ENCODE measurements at places on chromosomes 16 and 17.

- DNase-seq, result no peak
Measured at GRCh38 chr16:66052745-66053144, 313.7 kb upstream of the CDH5 start.

DNA sequence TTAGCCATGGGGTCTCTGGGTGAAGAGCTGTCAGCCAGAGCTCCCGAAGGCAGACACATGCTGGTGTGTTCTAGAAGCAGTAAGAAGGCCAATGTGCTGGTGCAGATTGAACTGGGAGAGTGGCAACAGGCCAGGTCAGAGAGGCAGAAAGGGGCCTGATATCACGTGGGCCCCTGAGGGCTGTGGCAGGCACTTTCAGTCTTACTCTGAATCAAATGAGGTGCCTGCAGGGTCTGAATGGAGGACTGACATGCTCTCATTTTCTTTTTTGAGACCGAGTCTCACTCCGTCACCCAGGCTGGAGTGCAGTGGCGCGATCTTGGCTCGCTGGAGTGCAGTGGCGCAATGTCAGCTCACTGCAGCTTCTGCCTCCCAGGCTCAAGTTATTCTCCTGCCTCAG is 293.8 kb downstream of the ABCC12 start:
- DNase-seq, result no peak

GRCh38 chr17:76830987-76831715 is 37.1 kb upstream of the MGAT5B start:
- no peak for DNase-seq

GRCh38 chr17:54967621-54968261 is 713 bp downstream of the COX11 start:
- DNase-seq, result no peak

DNA sequence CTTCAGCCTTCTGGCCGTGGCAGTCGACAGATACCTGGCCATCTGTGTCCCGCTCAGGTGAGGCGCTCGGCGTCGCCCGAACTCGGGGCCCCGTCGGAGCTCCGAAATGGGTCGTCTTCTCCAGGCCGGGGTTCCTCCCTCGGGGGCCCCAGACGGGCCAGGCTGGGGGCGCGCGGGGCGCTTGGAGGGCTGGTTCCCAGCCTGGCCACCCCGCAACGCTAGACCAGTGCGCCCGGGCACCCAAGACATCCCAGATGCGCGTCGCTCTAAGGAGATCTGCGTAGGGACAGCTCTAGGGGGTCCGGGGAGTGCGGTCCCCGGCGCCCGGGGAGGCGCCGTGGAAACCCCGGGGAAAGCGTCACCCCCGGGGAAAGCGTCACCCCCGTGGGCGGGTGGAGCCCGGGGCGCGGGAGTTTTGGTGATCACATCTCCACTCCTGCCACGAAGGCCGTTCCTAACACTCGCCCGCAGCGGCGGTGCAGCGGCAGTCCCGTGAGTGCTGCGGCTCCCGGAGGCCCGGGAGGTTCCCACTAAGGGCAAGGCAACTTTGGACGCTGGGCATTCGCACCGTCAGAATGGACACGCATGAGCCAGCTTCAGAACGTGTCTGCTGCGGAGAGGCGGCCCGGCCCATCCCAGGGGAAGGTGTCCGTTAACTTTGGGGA is 729 bp downstream of the ADORA2B start:
- DNase-seq, result no peak

GRCh38 chr17:77119668-77120301 is 21.0 kb upstream of the SEC14L1 start:
- DNase-seq, result no peak

DNA sequence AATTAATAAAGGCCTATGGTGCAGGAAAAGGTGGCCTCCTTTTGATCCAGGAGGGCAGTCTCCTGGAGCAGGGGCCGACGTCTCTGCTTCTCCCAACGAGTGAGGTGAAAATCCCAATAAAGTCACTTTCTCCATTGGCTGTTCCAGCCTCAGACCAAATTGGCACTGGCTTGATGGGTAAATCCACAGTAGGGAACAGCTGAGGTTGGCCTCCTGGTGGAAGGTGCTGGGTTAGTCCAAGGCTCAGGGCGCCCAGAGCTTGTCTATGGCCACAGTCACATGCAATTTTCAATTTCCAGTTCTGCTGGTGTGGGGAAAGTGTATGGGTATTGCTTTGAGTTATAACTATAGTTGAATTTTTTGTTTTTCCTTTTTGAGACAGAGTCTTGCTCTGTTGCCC is 79.0 kb downstream of the NETO2 start:
- no peak for DNase-seq

- DNase-seq, result no peak
Measured at GRCh38 chr16:55842369-55843104, 9.6 kb upstream of the CES1 start.

GRCh38 chr16:56817938-56818337 is 47.1 kb upstream of the SLC12A3 start:
- no peak for DNase-seq

DNA sequence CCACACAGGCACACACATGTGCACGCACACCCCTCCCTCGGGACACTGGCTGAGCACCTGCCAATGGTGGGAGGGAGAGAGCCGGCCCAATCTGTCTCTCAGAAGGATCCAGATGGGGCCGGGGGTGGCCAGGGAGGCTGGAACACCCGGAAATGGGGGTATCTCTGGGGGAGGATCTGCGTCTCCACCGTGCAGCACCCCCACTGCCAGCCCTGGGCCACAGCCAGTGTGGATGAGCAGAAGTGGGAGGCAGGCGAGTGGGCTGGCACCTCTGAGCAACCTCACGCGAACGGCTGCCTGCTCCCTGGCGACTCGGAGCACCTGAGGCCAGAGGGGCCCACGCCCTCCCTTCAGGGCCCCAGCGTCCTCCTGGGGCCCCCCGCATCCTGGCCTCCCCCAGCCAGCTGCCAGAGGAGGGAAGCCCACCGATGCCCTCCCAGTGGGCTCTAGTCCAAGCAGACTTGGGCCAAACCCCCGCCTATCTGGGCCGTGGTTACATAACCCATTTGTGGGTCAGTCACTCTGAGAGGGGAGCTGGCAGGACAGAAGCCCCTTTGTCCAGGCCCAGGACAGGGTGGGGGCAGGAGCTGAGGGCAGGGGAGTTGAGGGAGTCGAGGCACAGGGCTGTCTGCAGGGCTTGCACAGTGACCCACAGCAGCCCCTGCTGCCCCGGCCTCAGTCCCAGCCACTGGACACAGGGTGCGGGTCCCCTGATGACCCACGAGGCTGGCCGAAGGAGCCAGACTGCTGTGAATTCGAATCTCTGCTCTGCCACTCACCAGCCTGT is 5.6 kb downstream of the CASKIN1 start:
- DNase-seq, result no peak

DNA sequence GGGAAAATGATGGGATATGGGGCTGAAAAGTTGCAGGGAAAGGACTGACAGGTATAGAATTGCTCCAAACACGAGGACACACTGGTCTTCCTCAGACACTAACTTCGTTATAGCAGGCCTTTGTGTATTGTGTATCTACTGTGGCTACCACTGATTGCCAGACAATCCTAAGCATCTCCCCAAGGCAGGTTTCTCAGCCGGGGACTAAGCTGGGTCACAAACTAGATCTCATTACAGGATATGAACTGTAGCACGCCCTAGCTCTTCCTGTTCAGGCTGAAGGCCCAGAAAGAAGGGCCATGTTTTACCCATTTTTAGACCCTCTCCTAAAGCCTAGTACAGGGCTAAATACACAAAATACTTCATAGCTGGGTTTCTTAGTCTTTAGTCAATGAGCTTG is 5.1 kb upstream of the RANGRF start:
- DNase-seq, result no peak

DNA sequence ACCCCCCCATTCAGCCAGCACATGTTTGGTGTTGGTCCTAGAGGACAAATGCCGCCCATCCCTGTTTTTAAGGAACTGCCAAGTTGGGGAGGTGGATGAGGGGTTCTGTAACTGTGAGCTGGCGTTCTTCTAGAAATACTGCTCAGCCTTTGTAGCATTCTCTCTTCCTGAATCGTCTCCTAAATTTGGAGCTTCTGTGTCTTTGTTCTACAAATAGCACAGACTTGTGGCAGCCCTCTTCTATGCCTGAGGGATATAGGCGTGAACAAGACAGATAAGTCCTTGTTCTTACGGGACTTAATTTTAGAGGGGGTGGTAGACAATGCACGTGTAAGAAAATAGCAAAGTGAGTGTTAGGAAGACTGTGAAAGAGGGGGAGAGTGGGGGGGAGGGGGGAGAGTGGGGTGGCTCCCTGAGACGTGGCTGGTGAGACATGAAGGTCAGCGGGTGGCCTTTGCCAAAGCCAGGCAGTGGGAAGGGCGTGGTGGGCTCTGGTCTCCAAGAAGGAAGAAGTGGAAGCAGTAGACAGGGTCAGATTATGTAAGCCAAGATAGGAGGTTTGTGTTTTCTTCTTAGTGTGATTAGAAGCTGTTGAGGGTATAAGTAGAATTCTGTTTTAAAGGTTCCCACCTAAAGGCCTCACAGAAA is 9.9 kb downstream of the MFSD11 start:
- DNase-seq, result no peak

- DNase-seq, result no peak
Measured at GRCh38 chr17:8062807-8063483, 24.1 kb downstream of the ALOX15B start.

DNA sequence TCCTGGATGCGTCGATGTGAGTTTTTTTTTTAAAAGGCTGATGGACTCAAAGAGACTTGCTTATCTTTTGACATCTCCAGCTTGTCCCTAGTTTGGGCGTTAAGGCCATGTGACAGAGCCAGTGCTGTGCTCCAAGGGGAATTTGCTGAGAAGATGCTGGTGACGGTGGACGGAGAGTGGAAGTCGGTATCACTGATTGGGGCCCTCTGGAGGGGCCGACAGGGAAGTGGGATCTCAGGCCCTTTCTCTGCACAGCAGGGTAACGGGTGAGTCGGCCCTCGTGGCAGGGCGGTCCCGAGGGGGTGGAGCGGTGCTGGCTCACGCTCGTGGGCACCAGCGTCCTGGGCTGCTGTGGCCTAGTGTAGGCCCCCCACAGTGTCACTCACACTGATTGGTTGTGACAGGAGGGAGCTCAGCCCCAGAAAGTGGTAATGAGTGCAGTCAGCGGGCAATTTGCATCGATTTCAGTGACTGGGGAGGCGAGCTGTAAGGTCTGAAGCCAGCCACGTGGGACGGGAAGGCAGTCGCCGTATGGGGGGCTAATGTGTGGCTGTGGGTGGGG is 91.3 kb downstream of the TBC1D16 start:
- DNase-seq, result no peak

- no peak for DNase-seq
Measured at GRCh38 chr16:25078386-25078978, 33.1 kb upstream of the LCMT1 start.

DNA sequence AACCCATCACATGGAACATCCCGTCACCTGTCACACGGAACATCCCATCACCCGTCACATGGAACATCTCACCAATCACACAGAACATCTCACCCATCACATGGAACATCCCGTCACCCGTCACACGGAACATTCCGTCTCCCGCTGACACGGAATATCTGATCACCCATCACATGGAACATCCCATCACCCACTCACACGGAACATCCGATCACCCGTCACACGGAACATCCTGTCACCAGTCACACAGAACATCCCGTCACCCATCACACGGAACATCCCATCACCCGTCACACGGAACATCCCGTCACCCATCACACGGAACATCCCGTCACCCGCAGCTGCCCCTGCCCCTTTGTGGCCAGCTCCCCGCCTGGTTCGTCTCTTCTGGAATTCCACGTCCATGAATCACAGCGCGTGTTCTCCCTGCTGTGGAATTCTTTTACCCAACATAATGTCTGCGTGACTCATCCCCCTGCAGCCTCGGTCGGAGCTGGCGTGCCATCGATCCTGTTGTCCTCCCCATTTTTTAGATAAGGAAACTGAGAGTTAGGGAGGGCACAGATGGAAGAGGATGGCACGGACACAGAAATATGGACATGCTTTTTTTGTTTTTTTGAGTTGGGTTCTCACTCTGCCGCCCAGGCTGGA is 5.6 kb downstream of the CPNE7 start:
- no peak for DNase-seq

GRCh38 chr16:81448154-81449131 is 3.8 kb downstream of the CMIP start:
- DNase-seq, result no peak

DNA sequence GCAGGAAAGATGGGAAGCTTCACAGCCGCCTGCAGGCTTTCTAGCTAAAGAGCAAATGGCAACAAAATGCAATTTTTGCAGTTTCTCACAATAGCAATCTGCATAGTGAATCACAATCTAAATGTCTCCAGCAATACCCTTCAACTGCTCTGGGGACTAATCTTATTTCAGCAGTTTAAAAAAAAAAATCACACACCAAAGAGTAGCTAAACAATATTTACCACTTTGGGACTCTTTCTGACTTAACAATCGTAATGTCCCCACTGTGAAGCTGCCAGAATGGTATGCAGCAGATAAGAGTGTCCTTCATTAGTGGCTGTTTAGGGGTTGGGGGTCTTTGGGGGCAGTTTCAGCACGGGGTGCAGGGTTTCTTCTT is 9.8 kb downstream of the CPPED1 start:
- no peak for DNase-seq

DNA sequence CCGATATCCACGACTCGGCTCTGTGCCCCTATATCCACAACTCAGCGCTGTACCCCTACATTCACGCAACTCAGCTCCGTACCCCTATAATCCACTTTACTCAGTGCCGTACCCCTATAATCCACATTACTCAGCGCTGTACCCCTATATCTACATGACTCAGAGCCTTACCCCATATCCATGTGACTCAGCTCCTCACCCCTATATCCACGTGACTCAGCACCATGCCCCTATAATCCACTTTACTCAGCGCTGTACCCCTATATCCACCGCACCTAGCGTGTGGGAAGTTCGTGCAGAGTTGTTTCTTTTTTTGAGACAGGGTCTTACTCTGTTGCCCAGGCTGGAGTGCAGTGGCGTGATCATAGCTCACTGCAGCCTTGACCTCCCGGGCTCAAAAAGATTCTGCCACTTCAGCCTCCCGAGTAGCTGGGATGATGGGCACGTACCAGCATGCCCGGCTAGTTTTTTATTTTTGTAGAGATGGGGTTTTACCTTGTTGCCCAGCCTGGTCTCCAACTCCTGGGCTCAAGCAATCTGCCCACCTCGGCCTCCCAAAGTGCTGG is 17.4 kb downstream of the CYB5D2 start:
- DNase-seq, result no peak

DNA sequence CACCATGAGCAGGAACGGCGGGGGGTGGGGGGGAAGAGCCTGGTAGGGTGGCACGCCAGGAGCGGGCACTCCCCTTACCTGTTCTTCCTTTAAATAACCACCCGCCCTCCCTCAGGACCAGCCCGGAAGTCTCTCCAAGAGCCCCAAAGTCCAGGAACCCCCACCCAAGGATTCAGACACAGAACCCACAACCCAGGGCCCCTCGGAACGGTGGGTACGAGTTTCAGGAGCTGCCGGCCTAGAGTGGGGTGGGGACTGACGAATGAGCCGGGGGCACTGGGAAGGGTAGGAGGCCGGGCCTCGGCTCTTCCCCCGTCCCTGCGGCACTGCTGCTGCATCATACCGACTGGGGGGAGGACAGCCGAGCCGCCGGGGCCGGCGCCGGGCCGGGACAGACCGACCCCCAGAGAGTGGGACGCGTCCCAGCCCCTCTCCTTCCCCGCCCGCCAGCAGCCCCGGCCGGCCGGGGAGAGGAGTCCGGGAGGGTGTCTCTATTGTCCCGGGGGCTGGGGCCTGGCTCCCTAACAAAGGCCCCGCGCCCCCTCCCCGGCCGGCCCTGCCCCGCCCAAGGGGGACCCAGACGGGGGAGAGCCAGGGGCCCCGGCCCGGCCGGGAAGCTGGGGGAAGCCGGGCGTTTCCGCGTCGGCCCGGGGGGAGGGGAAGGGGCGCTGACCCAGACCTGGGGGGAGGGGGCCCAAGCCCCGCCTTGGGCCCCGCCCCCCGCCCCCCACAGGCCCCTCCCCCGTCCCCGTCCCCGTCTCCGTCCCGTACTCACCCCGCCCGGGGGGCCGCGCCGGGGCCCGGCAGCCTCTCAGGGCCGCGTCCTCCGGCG is 747 bp downstream of the ATXN7L3 start:
- DNase-seq, result peak; percentile 61

- DNase-seq, result no peak
Measured at GRCh38 chr17:75091855-75092327, 4.1 kb downstream of the SLC16A5 start.
